Sciatic nerve (tissue), 2 donors: ENCODE measurements at places on chromosomes 1 and 21.

GRCh38 chr1:159012495-159012894 lies 2.8 kb downstream of the IFI16 start:
- no peak for DNase-seq

GRCh38 chr21:45447821-45448220 lies 42.9 kb downstream of the COL18A1 start:
- DNase-seq, result no peak

DNA sequence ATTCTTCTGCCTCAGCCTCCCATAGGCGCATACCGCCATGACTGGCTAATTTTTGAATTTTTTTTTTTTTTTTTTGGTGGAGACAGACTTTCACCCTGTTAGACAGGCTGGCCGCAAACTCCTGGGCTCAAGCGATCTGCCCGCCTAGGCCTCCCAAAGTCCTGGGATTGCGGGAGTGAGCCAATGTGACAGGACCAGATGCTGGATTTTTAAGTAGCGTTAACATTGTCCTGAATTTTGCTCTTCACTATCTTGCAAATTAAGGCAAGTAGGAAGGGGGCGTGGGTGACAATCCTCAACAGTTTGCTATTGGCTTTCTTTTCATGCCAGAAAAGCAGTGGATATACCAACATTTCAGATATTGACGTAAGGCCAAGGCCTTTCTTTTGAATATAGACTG lies 49.7 kb upstream of the TSNAX start:
- no peak for DNase-seq

- peak; percentile 96 for DNase-seq
Observed at GRCh38 chr1:150561254-150561973, 12.2 kb downstream of the ADAMTSL4 start.

GRCh38 chr1:18197299-18197698 lies 89.7 kb downstream of the IGSF21 start:
- DNase-seq, result no peak

- DNase-seq, result no peak
Observed at GRCh38 chr1:19744886-19745285, 54.8 kb downstream of the TMCO4 start.

GRCh38 chr1:39694026-39694425 lies 2.8 kb upstream of the HPCAL4 start:
- no peak for DNase-seq

DNA sequence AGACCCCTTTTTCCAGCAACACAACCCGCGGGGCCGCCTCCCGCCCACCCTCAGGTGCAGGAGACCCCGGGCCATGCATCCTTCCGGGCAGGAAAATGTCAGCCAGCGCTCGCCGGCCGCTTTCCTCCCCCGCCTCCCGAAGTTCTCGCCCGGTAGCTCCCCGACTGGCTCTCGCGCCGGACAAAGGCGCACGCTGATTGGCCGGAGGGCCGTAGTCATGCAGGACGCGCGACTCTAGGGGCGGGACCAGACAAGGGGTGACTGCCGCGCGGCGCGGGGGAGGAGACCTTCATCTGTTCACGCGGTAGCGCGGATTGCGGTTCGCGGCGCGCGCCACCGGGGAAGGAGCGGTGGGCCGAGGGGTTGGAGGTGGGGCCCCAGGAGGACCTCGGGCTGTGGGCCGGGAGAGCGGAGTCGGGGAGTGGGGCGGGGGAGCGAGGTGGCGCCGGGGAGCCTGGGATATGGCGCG lies at the start of gene FLVCR1:
Gene FLVCR1 (plus strand): TSS at position 284 of the 469 bp plus-strand sequence. CDS start 178 bp downstream, at position 462.
- peak; percentile 98 for DNase-seq
